ENCODE measurements at places on chromosomes 3 and 15. TPM values are rescaled to one million over a fixed set of nuclear protein-coding genes. Genes with fewer than 3 reads are reported as not detected.

Gene SEC62
- 51.2 TPM for total RNA-seq

Gene SLC22A14
- not detected for total RNA-seq

Gene MEGF11
- not detected for total RNA-seq

Gene GOLGA6B
- not detected for total RNA-seq

Gene TEX9
- 0.67 TPM for total RNA-seq

Gene ARMC8
- 50.2 TPM for total RNA-seq

Gene MGA
- total RNA-seq = 42.6 TPM

Gene MASP1
- total RNA-seq = not detected

Gene B3GALNT1
- 15.1 TPM for total RNA-seq

GRCh38 chr15:48905847-48906246, 27.9 kb downstream of the EID1 start:
- no peak overlapping the region for H3K4me3 ChIP-seq
- no peak for DNase-seq
- H3K27me3 ChIP-seq = peaks cover 15% of the 10 kb centered on the region
- H3K27ac ChIP-seq = no peak overlapping the region

DNA sequence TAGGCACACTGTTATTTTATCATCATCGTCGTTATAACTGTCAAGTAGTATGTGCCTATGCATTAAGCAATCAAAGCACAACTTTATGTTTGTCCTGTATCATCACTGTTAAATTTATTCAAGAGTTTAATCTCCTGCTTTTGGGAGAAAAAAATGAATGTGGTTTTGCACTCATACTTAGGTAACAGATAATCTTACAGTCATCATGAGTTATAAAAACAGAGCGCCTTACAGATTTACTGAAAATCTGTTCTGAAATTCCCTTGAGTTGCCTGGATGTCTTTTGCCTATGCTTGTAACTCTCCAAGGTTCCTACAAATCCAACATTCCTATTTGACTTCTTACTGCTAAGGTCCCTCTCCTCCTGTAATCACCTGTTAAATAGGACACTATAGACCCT, 307.3 kb downstream of the ZIC4 start:
- H3K4me1 ChIP-seq = no peaks in the 10 kb centered on the region
- H3K36me3 ChIP-seq = no peaks in the 10 kb centered on the region
- H3K27me3 ChIP-seq = no peaks in the 10 kb centered on the region
- no peak overlapping the region for H3K4me3 ChIP-seq
- DNase-seq = no peak

GRCh38 chr3:31937225-31937624, 43.8 kb downstream of the OSBPL10 start:
- H3K27ac ChIP-seq = no peak overlapping the region
- H3K36me3 ChIP-seq = no peaks in the 10 kb centered on the region
- H3K4me3 ChIP-seq = no peak overlapping the region
- no peaks in the 10 kb centered on the region for H3K27me3 ChIP-seq
- no peaks in the 10 kb centered on the region for H3K4me1 ChIP-seq

- H3K4me3 ChIP-seq = no peak overlapping the region
- H3K27me3 ChIP-seq = peaks cover 6% of the 10 kb centered on the region
- H3K36me3 ChIP-seq = peaks cover 4% of the 10 kb centered on the region
- no peak for DNase-seq
- H3K27ac ChIP-seq = no peak overlapping the region
- no peaks in the 10 kb centered on the region for H3K4me1 ChIP-seq
These were observed 81.8 kb upstream of the PRR23E start for GRCh38 chr3:127110982-127111693.

DNA sequence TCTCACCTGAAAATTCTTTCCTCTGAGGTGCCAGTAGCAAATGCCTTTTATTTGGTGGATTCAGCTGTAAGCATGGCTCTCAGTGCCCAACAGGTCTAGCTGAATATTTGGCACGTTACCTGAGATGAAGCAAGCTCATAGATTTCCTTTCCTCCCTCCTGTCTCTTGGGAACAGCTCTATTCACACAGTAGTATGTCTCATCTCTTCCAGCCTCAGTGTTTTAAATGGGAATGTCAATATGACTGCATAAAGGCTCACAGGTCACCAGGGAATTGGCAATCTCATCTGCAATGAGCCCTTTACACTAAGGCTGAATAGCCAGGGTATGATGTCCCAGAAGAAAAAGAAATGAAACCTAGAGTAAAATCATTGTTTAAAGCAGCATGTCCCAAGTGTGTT, 733.5 kb downstream of the NTRK3 start:
- DNase-seq = no peak
- H3K4me3 ChIP-seq = no peak overlapping the region
- no peaks in the 10 kb centered on the region for H3K4me1 ChIP-seq
- H3K27me3 ChIP-seq = no peaks in the 10 kb centered on the region
- no peaks in the 10 kb centered on the region for H3K36me3 ChIP-seq

DNA sequence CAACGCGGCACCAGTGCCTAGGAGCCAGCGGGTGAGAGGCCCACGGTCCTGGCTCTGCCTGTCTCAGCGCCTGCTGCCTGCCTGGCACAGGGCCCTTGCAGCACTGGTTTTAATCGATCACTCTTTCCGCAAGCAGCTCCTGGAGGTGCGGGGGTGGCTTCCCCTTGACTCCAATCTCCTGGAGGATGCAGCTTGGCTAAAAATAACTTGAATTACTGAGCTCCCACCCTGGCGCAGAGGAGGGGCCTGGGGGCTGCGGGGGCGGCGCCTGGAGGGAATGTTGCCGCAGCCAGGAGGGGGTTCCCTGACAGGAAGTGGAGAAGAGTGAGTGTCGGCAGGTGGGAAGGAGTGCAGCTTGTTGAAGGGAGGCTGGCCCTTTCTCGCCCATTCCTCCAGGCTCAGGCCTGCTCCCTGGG, 9.9 kb upstream of the RPL29 start:
- H3K27ac ChIP-seq = no peak overlapping the region
- no peaks in the 10 kb centered on the region for H3K27me3 ChIP-seq
- no peak overlapping the region for H3K4me3 ChIP-seq
- H3K4me1 ChIP-seq = no peaks in the 10 kb centered on the region
- DNase-seq = no peak

GRCh38 chr15:85047271-85047948, 65.8 kb downstream of the PDE8A start:
- H3K27me3 ChIP-seq = no peaks in the 10 kb centered on the region
- H3K27ac ChIP-seq = no peak overlapping the region
- no peak overlapping the region for H3K4me3 ChIP-seq
- DNase-seq = no peak
- no peaks in the 10 kb centered on the region for H3K36me3 ChIP-seq
- H3K4me1 ChIP-seq = peaks cover 31% of the 10 kb centered on the region

GRCh38 chr3:46202535-46202934, 5.6 kb downstream of the CCR1 start:
- no peaks in the 10 kb centered on the region for H3K27me3 ChIP-seq
- H3K36me3 ChIP-seq = peaks cover 30% of the 10 kb centered on the region
- no peak overlapping the region for H3K4me3 ChIP-seq
- DNase-seq = no peak

DNA sequence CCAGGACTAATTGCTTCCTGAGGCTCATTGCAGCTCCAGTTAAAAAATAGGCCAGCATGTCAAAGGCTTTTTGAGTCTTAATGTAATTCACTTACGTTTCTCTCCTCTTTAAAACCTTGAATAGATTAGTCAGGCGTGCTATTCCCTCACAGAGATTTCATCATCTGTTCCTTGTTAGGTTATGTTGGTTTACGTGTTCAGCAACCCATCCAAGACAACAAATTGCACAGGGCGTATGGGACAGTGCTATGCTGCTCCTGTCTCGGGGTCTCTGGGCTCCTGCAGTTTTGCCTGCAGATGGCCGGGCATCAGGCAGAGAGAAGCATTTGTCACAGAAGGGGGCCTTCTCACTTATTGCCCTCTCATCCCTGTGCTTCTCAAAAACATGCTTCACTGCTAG, 117.1 kb downstream of the CHDH start:
- no peak overlapping the region for H3K27ac ChIP-seq
- DNase-seq = no peak
- peaks cover 11% of the 10 kb centered on the region for H3K27me3 ChIP-seq
- no peaks in the 10 kb centered on the region for H3K36me3 ChIP-seq

DNA sequence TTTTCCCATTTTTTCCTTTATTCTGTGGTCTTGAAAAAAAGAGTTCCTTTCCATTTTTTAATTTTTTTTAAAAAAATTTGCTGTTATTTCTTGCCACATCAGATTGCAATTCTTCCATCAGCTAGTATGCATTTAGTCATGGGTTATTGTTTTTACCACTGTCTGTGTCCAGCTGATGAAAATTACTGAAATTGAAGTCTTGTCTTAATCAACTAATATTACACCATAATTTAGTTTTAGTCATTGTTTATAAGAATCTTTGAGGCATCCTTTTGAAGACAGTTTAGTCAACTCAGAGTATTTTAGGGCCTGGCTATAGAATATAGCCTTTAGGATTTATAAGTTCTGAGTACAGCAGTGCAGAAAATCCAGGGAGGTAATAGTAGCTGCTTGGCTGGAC, 172.1 kb downstream of the LRTM1 start:
- H3K36me3 ChIP-seq = no peaks in the 10 kb centered on the region
- H3K4me1 ChIP-seq = no peaks in the 10 kb centered on the region
- no peak overlapping the region for H3K4me3 ChIP-seq

DNA sequence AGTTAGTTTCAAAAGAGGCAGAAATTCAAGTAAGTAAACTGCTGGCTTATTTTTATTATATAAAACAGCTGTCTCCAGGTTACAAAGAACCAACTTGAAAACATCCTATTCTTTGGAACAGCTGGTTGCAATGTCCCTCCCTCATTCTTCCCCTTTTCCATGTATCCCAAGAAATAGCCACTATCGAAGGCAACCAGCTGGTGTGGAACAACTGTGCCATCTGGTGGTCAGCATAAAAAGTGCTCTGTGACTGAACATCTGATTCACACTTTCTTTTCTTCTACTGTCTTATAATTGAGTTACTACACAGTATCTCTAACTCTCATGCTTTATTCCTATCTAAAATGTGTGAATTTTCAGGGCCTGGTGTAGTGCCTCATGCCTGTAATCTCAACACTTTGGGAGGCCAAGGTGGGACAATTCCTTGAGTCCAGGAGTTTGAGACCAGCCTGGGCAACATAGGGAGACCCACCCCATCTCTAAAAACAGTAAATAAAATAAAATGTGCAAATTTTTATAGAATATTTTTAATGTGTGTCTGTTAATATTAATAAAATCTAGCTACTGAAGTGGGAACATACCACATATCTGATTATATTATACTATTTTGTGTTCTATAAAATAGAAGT, 9.6 kb downstream of the OSBPL11 start:
- no peaks in the 10 kb centered on the region for H3K36me3 ChIP-seq
- H3K4me3 ChIP-seq = no peak overlapping the region
- peaks cover 19% of the 10 kb centered on the region for H3K4me1 ChIP-seq
- no peaks in the 10 kb centered on the region for H3K27me3 ChIP-seq

DNA sequence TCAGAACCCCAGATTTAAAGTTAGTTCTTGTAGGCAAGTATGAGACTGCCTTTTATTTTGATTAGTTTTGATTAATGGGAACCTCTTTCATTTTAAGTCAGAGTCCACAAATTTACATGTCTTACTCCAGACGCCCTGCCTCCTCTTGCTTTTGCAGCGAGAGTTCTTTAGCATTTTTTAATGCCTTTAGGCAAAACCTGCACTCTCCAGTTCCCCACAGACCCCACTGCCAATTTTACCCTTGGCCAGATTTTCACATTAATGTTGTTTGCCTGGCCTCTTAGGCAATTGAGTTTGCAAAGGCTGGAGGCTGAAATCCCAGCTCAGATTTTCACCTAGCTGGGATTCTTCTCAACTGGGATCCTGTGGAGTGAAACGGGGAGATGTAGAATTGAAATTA, 85.8 kb downstream of the GAP43 start:
- H3K4me3 ChIP-seq = no peak overlapping the region
- no peak overlapping the region for H3K27ac ChIP-seq
- no peaks in the 10 kb centered on the region for H3K36me3 ChIP-seq
- DNase-seq = no peak
- H3K27me3 ChIP-seq = peaks cover 48% of the 10 kb centered on the region

- H3K4me1 ChIP-seq = no peaks in the 10 kb centered on the region
- peaks cover 2% of the 10 kb centered on the region for H3K27me3 ChIP-seq
- no peak overlapping the region for H3K4me3 ChIP-seq
These were observed 253.9 kb upstream of the LRRN1 start for GRCh38 chr3:3545360-3545759.

GRCh38 chr3:57646723-57647122, 46.2 kb downstream of the DENND6A start:
- H3K27ac ChIP-seq = no peak overlapping the region
- H3K27me3 ChIP-seq = no peaks in the 10 kb centered on the region
- H3K36me3 ChIP-seq = peaks cover 33% of the 10 kb centered on the region

DNA sequence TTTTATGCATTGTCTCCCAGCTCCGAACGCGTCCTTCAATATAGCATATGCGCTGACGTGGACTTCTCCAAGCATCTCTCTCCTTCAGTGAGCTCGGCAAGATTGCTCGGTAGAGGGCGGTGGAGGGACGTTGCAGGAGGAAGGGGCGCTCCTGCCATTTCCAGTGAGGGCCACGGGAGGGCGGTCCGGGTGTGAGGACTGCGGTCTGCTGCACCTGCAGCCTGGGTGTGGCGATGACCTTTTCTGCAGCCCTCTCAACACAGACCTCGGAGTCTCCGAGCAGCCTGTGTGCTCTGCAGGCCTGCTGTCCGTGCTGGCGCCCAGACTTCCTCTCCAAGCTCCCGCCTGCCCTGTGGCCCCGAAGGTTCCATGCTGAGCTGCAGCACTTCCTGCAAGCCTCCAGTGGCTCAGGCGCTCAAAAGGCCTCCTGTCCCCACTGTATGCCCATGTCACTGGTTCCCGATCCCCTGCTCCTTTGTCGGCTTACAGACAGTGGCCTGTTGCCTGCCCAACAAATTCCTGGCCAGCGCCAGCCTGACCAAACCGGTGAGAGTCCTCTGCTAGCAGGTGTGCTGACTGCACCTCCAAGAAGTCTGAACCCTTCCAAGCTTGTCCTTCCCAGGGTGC, 8.9 kb upstream of the RTP3 start:
- peak; percentile 89 for DNase-seq
- H3K4me3 ChIP-seq = peak overlapping the region; percentile 13
- peaks cover 3% of the 10 kb centered on the region for H3K27me3 ChIP-seq
- H3K36me3 ChIP-seq = no peaks in the 10 kb centered on the region
- no peak overlapping the region for H3K27ac ChIP-seq

GRCh38 chr3:160052385-160053047, 63.9 kb downstream of the IL12A start:
- H3K27me3 ChIP-seq = peaks cover 9% of the 10 kb centered on the region
- no peak overlapping the region for H3K27ac ChIP-seq

- H3K4me3 ChIP-seq = no peak overlapping the region
- H3K4me1 ChIP-seq = peaks cover 8% of the 10 kb centered on the region
- no peaks in the 10 kb centered on the region for H3K27me3 ChIP-seq
- no peaks in the 10 kb centered on the region for H3K36me3 ChIP-seq
- H3K27ac ChIP-seq = no peak overlapping the region
These were observed 36.3 kb upstream of the HERC1 start for GRCh38 chr15:63870043-63870394.

- H3K4me1 ChIP-seq = no peaks in the 10 kb centered on the region
- no peak overlapping the region for H3K4me3 ChIP-seq
- no peak for DNase-seq
- H3K27ac ChIP-seq = no peak overlapping the region
These were observed 90.0 kb downstream of the FAM43A start for GRCh38 chr3:194775731-194776130.

DNA sequence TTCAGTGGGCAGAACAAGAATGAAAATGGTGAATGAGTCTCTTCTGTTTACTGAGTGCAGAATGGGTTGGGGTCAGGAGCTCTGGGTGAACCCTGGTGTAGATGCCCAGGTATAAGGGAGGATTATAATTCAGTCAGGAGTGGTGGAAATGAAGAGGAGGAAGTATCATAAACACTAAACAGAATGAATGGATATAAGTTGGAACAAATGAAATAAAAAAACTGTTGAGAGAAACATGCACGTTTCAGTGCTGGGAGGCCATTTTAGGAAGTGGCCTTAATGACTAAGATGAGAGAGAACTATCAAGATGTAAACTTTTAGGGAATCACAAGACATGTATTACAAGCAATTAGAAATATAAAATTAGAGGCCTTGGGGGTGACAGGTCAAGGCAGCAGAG, 32.8 kb upstream of the LEKR1 start:
- peak overlapping the region; percentile 31 for H3K4me3 ChIP-seq
- peaks cover 11% of the 10 kb centered on the region for H3K36me3 ChIP-seq
- H3K4me1 ChIP-seq = peaks cover 24% of the 10 kb centered on the region
- H3K27me3 ChIP-seq = no peaks in the 10 kb centered on the region
- H3K27ac ChIP-seq = peak overlapping the region; percentile 81

All from natural killer cell treated with Interleukin-12 subunit alpha and Interleukin-12 subunit beta and Interleukin-15 and Interleukin-18, amount 100 ng/mL, for 72 hours (primary cell).